Endothelial cell of umbilical vein (primary cell): ENCODE measurements at places on chromosomes 2 and 18. TPM values are rescaled to one million over a fixed set of nuclear protein-coding genes. Genes with fewer than 3 reads are reported as not detected.

Gene PLCD4
- 1.4 and 3.1 TPM in 2 replicates for total RNA-seq

Gene CACNB4
- 0.30 and 0.58 TPM in 2 replicates for total RNA-seq

Gene HOXD3
- 15.3 and 20.9 TPM in 2 replicates for total RNA-seq

Gene CCL20
- 0.53 TPM in 1 of 2 replicates, not detected in the other for total RNA-seq

Gene PTPN4
- 26.1 and 29.6 TPM in 2 replicates for total RNA-seq

Gene IKZF2
- 0.46 and 0.72 TPM in 2 replicates for total RNA-seq

Gene GYPC
- 7.5 and 13.3 TPM in 2 replicates for total RNA-seq
